ENCODE measurements at places on chromosomes 6 and 20.

DNA sequence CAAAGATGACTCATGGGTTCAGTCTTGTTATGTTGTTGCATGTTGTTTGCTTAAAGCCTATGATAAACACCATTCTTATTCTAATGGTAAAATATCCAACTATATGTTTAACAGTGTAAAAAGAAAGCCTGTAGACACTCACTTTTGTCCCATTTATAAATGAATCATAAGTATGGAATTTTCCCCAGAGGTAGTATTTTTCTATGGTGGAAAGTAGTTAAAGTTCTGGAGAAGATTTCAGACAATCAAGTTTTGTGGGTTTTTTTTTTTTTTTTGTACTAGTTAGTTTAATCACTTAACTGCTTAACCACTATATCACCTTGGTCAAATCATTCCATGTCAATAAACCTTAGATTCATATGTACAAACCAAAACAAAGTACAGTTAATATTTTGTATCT is 35.8 kb downstream of the PTCHD4 start:
- no peak for DNase-seq

DNA sequence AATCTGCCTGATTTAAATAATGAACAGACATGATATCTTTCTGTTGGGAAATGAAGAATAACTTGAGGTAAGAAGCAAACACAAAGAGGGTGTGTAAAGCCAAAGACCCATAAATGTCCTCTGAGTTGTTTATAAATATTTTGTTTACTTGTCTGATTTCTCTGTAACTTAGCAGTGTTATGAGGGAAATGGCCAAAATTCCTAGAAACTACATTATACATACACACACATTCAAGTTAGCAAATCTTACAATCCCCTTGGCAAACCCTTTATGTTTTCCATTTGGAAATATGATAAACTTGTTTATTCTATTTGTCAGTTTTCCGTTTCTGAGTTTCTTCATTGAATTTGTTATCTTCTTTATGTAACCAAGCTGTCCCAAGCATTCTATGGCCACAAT is 81.4 kb upstream of the TCF21 start:
- no peak for DNase-seq

DNA sequence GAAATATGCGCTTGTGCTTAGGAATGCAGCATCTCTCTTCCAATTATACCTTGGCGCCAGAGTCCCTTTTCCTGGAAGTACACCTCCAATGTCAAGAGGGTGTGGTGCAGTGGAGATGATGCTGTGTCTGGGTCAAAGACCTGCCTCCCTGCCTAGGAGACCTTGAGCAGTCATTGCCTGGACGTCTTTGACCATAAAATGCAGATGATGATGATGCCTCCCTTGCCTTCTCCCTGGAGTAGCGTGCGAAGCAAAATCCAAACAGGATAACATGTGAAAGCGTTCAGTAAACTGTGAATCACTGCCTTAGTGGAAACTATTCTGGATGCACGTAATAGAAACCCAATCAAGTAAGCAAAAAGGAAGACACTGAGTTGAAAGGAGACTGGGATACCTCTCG is 97.4 kb upstream of the ARMC2 start:
- no peak for DNase-seq

GRCh38 chr6:129059650-129060049 is 176.7 kb downstream of the LAMA2 start:
- DNase-seq, result no peak

DNA sequence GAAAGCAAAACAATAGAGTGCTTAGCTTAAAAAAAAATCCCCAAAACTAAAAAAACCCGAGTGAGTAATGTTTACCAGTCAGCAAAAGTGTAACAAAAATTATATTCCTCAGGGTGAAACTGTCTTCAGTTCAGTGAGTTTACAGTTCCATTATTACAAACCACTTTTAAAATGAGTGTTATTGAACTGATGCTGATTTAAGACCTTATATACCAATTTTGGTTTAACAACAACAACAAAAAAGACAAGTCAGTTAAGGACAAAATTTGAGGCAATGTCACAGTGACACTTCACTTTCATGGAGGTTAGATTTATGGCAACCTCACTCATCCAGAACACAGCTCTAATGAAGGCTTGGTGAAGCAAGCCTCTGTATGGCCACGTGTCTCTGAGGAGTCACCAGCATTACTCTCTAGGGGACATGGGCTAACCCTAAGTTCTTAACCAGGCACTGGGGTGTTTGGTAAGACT is 630.8 kb downstream of the PHF3 start:
- no peak for DNase-seq

GRCh38 chr6:37827603-37828265 is 8.2 kb downstream of the ZFAND3 start:
- no peak for DNase-seq

- DNase-seq, result no peak
Observed at GRCh38 chr6:119128252-119128912, 49.9 kb upstream of the FAM184A start.

DNA sequence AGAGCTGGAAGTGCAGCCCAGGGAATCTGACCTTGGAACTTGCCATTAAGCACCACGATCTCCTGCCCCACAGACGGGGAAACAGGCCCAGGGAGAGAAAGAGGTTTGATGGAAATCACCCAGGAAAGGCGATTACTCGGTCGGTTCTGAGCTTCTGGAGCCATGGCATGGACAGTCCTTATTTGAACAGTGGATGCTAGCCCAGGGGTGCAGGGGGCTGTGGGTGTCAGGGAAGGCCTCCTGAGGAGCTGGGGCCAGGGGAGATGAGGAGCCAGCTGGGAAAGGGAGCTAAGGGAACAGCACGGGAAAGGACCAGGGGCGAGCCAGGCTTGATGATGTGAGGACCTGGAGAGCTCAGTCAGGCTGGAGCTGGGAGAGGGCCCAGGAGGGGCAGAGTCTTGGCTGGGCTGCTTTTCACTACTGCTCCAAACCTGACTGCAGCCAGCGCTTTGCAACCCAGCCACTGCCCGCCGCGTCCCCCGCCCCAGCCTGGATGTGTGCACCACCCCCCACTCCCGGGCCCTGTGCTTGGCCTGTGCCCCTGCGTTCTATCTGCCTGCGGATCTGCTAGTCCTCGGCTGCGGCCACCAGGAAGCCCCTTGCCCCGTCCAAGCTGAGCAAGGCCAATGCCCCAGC is 17.8 kb downstream of the SUN5 start:
- DNase-seq, result no peak
